ENCODE measurements at places on chromosomes 1 and 21. TPM values are rescaled to one million over a fixed set of nuclear protein-coding genes. Genes with fewer than 3 reads are reported as not detected.
A peak's percentile ranks its signal among the peaks of the same experiment; 100 is the strongest.

- no peak for DNase-seq
Measured at GRCh38 chr1:96682056-96682455, 39.5 kb upstream of the PTBP2 start.

GRCh38 chr1:200714504-200715187 lies 24.0 kb upstream of the CAMSAP2 start:
- DNase-seq, result no peak

GRCh38 chr1:17233675-17234320 lies 15.1 kb upstream of the PADI3 start:
- peak; percentile 98 for DNase-seq

- no peak for DNase-seq
Measured at GRCh38 chr1:230187290-230187689, 120.3 kb downstream of the GALNT2 start.

- DNase-seq, result no peak
Measured at GRCh38 chr1:82390627-82391026, 589.9 kb downstream of the ADGRL2 start.

- no peak for DNase-seq
Measured at GRCh38 chr1:50335036-50335435, 88.2 kb downstream of the DMRTA2 start.

DNA sequence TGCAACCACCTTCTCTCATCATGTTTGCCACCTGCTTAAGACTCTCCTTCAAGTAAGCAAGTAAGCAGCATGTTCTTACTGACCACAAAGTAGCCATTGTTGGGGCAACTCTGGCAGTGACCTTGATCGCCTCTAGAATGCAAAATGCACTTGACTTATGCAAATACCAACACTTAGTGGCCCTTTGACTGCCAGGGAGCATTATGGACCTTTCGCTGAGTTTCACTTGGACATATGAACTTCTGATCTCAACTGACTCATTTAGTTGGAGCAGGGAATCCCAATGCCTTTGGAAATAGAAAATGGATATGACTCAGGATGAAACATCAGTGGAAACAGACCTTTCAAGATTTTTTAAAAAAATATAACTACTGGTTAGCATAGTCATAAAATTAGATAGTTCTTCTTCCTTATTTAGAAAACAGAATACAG lies 6.1 kb upstream of the PLA2G5 start:
- DNase-seq, result peak; percentile 29

- peak; percentile 2 for DNase-seq
Measured at GRCh38 chr1:182446033-182446669, 3.8 kb upstream of the RGSL1 start.

DNA sequence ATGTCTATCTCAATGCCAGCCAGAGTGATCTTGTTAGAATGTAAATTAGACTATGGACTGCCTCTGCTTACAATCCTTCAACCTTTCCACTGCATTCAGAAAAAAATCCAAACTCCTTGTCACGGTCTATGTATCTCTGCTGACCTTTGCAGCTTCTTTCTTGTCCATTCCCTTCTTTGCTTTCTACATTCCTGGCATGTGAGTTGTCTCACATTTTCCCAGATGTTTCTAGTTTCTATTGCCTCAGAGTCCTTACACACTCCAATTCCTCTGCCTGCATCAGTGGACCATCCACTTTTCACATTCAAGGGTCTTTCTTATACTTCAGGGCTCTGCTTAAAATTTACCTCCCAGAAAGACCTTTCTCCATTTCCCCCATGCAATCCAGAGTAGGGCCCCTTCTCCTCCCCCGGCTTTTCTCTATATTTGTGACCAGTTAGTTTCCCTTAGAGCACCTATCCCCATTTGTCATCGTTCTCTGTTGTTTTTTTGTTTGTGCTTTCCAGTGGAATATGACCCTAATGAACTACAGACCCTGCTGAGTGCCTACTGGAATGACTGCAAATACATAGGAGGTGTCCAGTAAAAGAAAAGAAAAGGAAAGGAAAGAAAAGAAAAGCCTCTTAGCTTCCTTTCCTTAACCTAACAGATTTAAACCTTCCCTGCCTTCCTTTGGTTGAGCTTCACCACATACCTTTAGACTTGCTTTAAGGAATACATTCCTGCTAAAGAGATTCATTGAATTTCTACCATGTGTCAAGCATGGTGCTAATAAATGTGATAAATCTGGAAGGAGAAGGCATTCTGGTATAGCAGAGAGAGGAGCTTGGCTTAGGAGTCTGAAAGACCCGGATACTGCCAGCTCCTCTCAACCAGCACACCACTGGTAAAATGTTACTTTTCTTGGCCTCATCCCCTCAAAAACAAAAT lies 102.0 kb downstream of the DIRAS3 start:
- peak; percentile 81 for DNase-seq

DNA sequence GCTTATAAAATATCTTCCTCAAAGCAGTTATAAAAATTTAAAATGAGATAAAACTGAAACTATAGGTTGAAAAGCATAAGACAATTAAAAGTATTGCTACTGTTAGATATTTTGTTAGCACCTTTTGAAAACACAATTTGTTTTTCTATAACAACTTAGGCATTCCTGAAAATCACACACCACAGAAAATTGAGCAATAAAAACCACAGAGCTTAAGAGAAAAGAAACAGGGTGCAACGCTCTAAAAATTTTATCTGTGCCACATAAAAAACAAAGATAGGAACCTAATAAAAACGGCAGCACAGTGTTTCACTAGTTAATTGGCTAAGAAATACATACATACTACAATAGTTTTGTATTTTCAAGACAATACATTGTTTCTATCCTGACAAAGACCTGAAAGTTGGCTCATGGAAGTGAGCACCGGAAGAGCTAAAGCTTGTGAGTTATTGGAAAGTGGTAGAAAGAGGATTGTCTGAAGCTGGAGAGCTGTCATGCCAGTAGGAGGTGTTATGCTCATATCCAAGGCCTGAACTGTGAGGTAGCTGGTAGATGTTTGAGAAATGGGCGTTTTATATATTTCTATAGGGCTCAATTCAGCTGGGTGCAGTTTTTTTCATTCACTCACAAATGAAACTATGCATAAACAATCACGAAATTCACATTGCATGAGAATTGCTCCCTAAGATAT lies 45.8 kb downstream of the RGS7 start:
- DNase-seq, result no peak

- DNase-seq, result no peak
Measured at GRCh38 chr1:226971765-226972164, 31.7 kb downstream of the COQ8A start.

DNA sequence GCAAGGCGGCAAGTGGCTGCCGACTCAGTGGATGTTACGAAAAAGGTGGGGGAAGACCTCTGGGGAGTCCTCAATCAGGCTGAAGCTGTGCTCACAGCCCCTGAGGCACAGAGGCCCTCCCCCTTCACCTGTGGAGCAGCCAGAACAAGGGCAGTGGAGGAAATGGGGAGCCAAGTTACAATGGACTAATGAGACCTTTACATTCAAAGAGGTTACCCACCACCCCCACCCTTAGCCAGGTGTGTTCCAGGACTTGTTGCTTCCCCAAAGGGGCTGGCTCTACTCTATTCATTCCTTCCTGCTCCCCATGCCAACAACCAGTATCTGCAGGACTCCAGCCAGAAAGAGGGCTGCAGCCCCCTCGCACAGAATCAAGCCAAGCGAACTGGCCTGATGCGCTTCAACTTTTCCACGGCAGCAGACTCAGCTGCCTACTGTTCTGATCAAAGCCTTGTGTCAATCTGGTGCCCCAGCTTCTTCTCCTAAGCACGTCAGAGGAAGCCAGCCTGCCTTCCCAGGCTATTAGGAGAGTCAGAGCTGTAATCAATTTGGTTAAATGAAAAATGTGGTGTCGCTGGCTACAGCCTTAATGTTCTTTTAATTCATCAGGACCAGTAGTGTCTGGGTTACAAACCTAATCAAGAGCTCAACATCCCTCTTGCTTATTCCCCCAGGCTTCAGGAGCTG lies 1.8 kb upstream of the SYT2 start:
- no peak for DNase-seq

DNA sequence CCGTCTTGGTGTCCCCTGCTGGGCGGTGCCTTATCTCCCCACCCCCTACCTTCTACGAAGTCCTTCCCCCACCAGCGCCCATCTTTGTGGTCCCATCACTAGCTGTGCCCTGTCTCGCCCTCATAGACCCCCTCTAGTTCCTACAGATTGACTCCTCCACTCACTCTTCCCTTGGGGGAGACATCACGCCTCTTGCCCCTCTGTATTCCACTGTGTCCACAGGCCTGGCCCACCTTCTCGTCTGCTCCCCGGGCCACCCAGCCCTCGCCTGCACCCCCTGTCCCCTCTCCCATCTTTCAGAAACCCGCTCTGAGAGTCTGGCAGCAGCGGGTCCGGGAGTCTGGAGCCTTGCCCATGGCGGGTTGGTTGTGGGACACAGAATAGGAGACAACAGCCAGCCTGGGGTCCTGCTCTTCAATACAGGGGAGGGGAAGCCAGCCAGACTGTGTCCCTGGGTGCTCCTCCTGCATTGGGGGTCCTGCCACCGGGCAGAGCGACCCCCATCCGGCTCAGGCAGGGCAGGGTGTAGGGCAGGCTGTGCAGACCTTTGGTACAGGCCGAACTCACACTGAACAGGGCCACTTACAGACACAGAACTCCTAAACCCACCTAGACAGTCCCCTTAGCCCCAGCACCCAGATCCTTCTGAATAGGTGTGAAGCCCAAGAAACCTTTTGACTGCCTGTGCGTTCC lies 1.1 kb downstream of the RNF187 start:
- DNase-seq, result no peak

DNA sequence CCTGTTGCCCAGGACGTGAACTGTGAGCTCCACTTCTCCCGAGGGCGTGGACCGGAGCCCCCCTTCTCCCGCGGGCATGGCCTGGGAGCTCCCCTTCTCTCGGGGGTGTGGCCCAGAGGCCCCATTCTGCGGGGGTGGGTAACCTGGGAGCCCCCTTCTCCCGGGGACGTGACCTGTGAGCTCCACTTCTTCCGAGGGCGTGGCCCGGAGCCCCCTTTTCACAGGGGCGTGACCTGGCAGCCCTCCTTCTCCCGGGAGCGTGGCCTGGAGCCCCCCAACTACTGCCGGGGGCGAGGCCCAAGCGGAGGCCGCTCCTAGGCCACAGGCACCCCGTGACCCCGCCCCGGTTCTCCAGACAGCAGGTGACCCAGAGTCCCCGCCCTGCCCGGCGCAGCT lies 320 bp downstream of the C1orf174 start:
- no peak for DNase-seq

DNA sequence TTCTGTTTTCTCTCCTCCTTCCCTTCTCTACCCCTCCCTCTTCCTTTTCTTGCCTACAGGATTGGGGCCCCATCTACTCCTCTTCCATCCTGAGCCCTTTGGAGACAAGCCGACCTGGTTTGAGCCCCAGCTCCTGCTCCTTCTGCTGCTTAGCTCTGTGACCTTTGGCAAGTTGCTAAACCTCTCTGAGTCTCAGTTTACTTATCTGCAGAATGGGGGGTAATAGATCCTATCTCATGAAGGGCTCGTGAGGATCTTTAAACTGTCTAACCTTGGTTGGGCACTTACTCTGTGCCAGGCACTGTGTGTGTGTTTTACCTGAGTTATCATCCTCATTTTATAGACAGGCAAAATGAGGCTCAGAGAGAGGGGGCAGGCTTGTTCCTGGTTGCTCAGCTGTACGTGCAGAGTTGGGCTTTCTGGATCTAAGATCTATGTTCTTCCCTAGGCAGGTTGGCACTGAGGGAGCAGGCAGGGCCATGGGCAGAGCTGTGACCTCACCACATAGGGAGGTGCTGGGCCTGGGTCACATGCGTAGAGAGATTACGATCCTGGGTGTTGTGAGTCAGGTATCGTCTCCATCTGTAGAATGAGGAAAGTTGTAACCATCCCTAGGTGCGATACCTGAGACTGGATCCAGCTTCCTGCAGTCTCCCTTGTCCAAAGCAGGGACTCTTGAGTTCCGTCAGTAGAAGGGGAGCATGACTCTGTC lies 58.5 kb downstream of the FOXO6 start:
- no peak for DNase-seq

TEX50 gene
- not detected for total RNA-seq

DIO1 gene
- total RNA-seq, result not detected

BSND gene
- total RNA-seq, result not detected

LAD1 gene
- total RNA-seq, result 38.9 TPM

CRNN gene
- not detected for total RNA-seq

PDE4B gene
- total RNA-seq, result 0.33 TPM

CD1D gene
- total RNA-seq, result 0.34 TPM

RAB25 gene
- total RNA-seq, result 46.0 TPM

TPM3 gene
- total RNA-seq, result 434 TPM

All from kidney epithelial cell (primary cell).